Uterus (tissue), 4 donors: ENCODE measurements at places on chromosomes 3 and 15. TPM values are rescaled to one million over a fixed set of nuclear protein-coding genes. Genes with fewer than 3 reads are reported as not detected.

Gene CHL1
- total RNA-seq, result 15.1 TPM

DNA sequence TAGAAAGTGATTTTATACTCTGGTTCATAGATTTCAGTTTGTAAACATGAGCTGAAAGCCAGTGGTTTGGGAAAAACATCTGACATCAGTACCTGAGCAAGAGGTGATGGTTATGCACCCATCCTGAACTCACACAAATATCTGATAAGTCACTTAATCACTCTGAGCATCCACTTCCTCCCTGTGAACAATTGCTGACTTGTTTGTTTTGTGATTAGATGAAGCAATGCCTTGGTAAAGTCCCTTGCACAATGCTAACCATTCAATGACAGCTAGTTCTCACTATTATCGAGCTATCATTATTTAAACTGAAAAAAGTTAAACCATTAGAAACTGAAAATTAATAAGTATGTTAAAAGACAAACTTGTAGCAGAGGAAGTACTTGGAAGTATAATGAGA, 303.0 kb downstream of the PLOD2 start:
- no peak overlapping the region for H3K27ac ChIP-seq
- no peaks in the 10 kb centered on the region for H3K27me3 ChIP-seq
- no peaks in the 10 kb centered on the region for H3K36me3 ChIP-seq

DNA sequence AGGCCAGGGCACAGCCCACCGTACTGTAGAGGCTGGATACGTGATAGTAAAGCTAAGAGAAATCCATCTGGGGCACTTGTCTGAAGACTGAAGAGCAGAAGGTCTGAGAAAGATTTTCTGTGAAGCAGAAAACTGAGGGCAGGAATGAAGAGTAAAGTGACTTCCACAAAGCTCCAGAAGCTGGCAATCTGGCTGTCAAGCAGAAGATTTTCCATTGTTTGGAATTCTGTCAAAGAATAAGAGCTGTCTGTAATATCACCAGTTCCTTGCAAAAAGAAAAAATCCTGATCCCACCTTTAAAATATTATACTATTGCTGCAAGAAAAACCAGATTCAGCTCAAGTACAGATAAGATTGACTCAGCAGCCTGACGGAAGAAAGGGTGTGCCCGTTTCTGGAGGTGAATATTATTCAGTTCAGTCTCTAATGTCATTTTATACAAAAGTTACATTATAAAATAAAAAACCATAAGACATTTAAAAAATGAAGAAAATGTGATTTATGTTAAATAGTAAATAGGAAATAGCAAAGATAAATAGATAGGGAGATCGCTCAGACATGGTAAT, 550.4 kb upstream of the SGO1 start:
- H3K4me3 ChIP-seq, result no peak overlapping the region
- H3K4me1 ChIP-seq, result no peaks in the 10 kb centered on the region
- no peak for DNase-seq
- no peak overlapping the region for H3K27ac ChIP-seq

Gene AMT
- 1.5 TPM for total RNA-seq

DNA sequence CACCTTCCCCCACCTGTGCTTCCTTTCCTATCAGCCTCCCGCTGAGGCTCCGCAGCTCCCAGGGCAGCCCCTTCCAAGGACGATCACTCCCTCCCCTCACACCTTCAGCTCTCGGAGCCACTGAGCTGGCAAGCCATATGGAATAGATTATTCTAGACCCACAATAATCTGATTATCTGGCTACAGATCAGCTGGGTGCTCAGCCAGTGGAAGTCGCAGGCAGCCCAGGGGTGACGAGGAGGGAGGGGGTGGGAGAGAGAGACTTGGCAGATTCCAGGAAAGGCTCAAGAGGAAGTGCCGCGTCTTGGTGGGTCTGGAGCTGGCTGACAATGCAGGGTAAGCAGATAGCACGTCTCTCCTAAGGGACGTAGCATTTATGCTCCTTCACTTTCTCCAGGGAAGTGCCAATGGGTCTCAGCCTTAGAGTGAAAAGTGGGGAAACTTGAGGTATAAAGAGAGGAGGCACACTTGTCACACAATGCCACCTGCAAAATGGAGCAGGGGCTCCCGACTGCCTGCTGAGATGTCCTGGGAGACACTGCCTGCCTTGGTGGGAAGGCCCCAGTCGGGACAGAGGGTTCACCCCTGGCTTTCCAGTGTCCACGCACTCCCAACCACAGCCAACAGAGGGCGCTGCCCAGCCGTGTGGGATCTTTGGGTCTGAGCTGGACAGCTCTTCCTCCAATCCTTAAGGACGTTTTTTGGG, 9.4 kb upstream of the MESP1 start:
- no peaks in the 10 kb centered on the region for H3K27me3 ChIP-seq
- H3K36me3 ChIP-seq, result no peaks in the 10 kb centered on the region
- DNase-seq, result peak; percentile 34
- H3K4me1 ChIP-seq, result no peaks in the 10 kb centered on the region
- H3K4me3 ChIP-seq, result no peak overlapping the region

- no peaks in the 10 kb centered on the region for H3K36me3 ChIP-seq
- H3K27ac ChIP-seq, result no peak overlapping the region
- H3K4me3 ChIP-seq, result no peak overlapping the region
- no peak for DNase-seq
Measured at GRCh38 chr3:112133626-112134334, 732 bp upstream of the GCSAM start.

- H3K4me3 ChIP-seq, result no peak overlapping the region
- no peaks in the 10 kb centered on the region for H3K4me1 ChIP-seq
- DNase-seq, result no peak
- H3K36me3 ChIP-seq, result no peaks in the 10 kb centered on the region
Measured at GRCh38 chr3:14425581-14426304, 23.3 kb downstream of the SLC6A6 start.

Gene C3orf49
- not detected for total RNA-seq

DNA sequence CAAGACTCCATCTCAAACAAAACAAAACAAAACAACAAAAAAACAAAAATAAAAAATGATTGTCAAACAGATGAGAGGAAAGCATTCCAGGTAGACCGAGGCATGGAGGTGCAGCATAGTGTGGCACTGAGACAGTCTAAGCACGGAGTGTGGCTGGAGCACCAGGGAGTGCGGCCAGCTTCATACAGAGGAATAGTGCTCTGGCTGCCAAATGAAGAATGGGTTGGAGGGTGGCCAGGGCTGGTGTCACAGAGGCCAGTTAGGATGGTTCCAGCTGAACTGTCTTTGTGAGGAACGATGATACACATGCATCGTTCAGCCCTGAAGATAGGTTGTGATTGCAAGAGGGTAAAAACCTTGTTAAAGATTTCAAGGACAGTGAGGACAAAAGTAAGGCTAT, 28.3 kb downstream of the MITF start:
- H3K4me1 ChIP-seq, result no peaks in the 10 kb centered on the region
- no peak overlapping the region for H3K4me3 ChIP-seq
- H3K27me3 ChIP-seq, result no peaks in the 10 kb centered on the region
- peak overlapping the region; percentile 74 for H3K27ac ChIP-seq
- no peaks in the 10 kb centered on the region for H3K36me3 ChIP-seq

Gene TRH
- total RNA-seq, result not detected

- DNase-seq, result no peak
- H3K36me3 ChIP-seq, result no peaks in the 10 kb centered on the region
- no peaks in the 10 kb centered on the region for H3K4me1 ChIP-seq
- H3K27me3 ChIP-seq, result no peaks in the 10 kb centered on the region
- peak overlapping the region; percentile 78 for H3K27ac ChIP-seq
Measured at GRCh38 chr15:40441565-40442531, 1.1 kb downstream of the BAHD1 start.

Gene SLC2A2
- not detected for total RNA-seq

Gene RLBP1
- not detected for total RNA-seq

GRCh38 chr3:120093119-120093910, 932 bp downstream of the GSK3B start:
- peak overlapping the region; percentile 99 for H3K27ac ChIP-seq
- no peak for DNase-seq
- H3K27me3 ChIP-seq, result no peaks in the 10 kb centered on the region
- peak overlapping the region; percentile 72 for H3K4me3 ChIP-seq

Gene GOLGA8S
- 0.35 TPM for total RNA-seq

Gene NGLY1
- total RNA-seq, result 38.3 TPM

Gene ARHGAP31
- total RNA-seq, result 53.2 TPM

DNA sequence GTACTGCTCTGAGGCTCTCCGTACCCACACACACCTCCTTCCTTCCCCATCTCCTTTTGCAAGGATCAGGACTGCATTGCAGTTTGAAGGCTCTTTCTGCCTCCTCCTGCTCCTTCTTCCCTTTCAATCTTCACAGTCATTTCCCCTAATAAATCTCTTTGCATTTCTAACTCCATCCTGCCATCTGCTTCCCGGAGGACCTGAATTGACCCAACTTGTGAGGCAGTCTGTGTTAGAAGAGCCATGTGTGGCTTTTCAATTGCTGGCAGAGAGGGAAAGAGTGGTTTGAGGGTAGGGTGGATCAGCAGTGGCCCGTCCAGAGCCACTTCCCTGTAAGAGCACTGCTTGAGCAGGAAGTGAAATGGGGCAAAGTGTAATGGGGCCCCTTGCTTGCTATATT, 35.8 kb downstream of the ANAPC13 start:
- H3K36me3 ChIP-seq, result no peaks in the 10 kb centered on the region
- no peaks in the 10 kb centered on the region for H3K4me1 ChIP-seq
- H3K27me3 ChIP-seq, result no peaks in the 10 kb centered on the region
- H3K4me3 ChIP-seq, result no peak overlapping the region
- DNase-seq, result no peak
- H3K27ac ChIP-seq, result no peak overlapping the region

Gene DAZL
- not detected for total RNA-seq
